Bronchial epithelial cell (primary cell): ENCODE measurements at places on chromosomes 1 and 21. TPM values are rescaled to one million over a fixed set of nuclear protein-coding genes. Genes with fewer than 3 reads are reported as not detected.

- DNase-seq = no peak
Measured at GRCh38 chr21:42575111-42575510, 61.5 kb downstream of the SLC37A1 start.

- no peak for DNase-seq
Measured at GRCh38 chr1:162250004-162250730, 126.5 kb downstream of the SPATA46 start.

GRCh38 chr21:33893917-33894316 is 21.7 kb downstream of the ATP5PO start:
- no peak for DNase-seq

TGFB2 gene
- total RNA-seq = 5.1 and 6.1 TPM in 2 replicates

DNA sequence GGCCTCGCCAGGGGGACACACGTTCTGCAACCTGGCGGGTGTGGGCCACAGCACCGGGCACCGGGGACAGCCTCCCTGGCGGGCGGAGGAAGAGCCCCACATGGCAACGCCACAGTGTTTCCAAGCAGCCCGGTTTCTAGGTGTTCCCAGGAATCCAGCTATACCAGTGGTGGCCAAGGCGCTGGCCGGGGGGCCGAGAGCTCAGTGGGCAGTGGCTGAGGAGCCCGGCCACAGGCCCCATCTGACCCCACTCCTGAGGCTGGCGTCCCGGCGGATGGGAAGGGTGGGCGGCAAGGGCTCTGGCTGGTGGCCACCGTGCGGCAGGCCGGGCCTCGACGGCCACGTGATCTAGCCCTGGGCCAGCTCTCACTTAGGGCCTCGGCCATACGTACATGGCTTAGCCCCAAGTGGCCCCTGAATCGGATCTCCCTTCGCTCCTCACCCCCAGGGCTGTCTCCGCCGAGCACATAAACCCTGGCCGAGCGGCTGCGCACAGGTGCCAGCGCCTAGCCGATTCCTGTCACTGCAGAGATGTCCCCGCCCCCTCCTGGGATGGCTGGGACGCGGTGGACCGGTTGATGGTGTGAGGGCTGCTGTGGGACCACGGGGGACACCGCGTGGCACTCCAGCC is 68.7 kb downstream of the MORN1 start:
- no peak for DNase-seq

- peak; percentile 89 for DNase-seq
Measured at GRCh38 chr1:56064705-56065104, 514.7 kb downstream of the PLPP3 start.

S1PR1 gene
- total RNA-seq = under 0.01 and 0.26 TPM in 2 replicates

SLC25A24 gene
- total RNA-seq = 34.3 and 39.8 TPM in 2 replicates

DNA sequence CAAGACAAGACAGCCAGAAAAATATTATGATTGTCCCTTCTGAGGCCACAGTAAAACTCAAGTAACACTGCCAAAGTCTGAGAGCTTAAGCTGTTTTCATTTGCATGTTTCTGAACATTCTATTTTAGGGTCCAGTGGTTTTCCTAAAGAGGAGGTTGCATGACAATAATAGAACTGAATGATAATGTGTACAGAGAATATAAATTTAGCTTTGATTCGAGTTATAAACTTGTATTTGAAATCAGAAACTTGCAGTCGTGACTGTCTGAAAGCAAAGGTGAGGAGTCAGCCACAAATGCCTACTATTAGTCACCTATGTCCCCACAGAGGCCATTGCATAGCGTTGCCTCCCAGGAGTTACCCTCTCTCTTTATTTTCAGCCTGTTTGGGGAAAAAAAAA is 363.1 kb upstream of the ADGRL2 start:
- no peak for DNase-seq

CLDN17 gene
- 2.3 TPM in 1 of 2 replicates, not detected in the other for total RNA-seq

DNA sequence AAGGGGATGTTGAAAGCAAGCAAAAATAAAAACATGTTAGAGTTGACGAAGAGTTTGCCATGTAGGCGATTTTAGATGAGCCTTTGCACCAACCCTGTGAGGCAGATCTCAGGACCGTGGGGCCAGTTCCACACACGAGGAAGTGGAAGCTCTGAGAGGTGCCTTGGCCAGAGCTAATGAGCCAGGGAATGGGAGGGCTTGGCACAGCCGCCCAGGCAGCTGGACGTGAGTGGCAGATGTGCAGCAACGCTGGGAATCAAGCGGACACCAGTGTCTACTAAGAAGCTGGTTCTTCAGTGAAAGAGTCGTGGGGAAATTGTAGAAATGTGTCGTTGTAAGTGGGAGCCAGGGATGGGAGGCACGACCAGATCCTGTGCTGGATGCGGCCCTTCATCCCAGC is 58.9 kb upstream of the COL6A1 start:
- DNase-seq = no peak
